ENCODE measurements at places on chromosomes 6 and 20.

DNA sequence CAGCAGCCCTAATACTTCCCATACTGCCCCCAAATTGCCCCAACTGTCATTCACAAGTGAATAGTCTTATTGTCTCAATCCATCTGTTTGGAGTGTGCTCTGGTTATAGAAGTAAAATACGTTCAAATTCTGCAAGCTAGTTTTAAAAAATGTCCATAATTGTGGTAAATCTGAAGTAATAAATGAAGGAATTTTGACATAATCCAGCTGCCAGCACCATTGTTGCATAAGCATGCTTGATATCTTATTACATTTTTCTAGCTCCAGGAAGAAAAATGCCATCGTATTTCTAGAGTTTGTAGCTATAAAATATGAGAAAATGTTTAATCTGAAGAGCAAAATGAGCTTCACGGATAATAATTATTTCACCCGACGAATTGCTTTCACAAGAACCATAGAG is 664.7 kb downstream of the RFPL4B start:
- DNase-seq = no peak

DNA sequence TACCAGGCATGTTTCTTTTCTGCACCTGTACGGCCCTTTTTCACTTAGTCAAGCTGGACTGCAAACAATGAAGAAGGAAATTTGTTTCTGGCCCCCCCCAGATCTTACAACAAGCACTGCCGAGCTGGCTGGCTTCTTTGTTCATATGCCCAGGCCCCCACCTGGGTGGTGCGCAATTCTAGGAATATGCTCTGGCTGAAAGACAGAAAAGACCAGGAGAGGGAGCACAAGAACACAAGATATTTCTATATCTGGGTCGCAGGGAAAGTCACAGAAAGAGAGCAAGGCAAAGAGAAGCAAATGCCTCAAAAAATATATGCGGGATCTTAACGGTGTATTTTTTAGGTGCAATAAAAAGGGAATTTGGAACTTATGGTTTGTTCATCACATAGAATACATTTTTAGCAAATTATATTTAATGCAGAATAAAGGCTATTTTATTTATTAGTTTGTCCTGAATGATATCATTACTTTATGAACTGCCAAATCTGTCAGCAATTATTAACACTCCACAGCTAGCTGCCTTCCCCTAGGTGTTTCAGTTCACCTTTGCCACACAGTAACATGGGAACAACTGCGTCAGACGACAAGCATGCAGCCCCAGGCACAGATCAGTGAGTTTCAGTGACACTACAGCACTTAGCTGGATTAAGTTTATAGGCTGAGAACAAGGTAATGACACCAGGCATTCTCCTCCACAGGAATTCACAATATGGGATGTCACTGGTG is 76.5 kb downstream of the GJA10 start:
- peak; percentile 80 for DNase-seq

DNA sequence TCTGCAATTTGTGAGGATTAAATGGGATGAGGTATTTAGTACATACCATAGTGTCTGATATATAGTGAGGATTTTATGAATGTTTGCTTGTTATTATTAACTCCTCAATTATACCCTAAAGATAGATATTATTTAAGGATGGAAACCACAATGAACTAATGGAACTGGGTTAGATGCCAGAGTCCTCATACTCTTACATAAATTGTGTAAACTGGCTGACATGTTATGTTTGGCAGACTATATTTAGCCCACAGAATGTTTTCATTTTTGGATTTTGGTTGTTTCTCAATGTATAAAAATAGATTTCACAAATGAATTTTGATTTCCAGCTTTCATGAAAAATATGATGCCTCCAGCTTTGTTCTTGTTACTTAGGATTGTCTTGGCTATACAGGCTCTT is 37.6 kb downstream of the HTR1B start:
- DNase-seq = no peak

- DNase-seq = no peak
Observed at GRCh38 chr20:41616228-41616627, 1.9 kb downstream of the CHD6 start.

DNA sequence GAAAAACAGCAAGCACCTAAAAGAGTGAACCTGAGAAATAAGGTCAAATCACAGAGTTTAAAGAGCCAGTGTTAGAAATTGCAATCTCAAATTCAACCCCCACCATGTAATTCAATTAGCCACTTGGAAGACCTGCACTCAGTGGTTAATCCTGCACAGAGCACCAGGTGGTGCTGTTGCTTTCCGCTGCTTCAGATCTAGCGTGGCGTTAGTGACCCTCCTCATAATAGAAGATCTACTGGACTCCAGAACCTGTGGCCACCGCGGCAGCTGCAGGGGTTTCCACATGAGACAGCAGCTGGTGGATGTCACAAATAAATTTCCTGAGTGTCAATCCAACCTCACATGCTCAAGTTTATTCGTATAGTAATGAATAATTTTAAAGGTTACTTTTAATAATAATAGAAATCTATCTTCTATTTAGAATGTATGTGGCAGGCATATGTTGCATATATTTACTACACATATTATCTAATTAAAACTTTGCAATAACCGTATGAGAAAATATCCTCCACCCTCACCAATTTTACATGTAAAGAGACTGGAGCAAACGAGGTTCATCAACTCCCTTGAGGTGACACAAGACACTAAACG is 84.4 kb downstream of the SYNE1 start:
- no peak for DNase-seq

GRCh38 chr20:52054123-52054522 is 137.5 kb downstream of the ZFP64 start:
- no peak for DNase-seq

DNA sequence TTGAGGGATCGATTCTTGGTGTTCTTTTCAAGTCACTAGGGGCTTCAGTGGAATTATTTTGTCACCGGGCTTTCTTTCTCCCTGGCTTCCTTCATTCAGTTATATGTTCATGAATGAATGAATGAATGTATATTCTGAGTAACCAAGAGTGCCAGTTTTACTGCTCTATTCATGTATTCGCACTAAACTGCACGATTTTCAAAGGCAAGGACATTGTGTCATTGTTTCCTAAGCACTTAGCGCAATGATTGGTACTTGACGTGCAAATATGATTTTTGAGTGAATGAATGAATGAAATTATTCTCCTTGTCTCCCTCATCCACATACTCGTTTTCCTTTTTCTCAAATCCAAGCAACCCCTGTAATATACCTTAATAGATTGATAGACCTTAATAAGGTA is 822 bp downstream of the AFG1L start:
- DNase-seq = no peak

- no peak for DNase-seq
Observed at GRCh38 chr20:10558635-10559187, 115.1 kb downstream of the JAG1 start.

DNA sequence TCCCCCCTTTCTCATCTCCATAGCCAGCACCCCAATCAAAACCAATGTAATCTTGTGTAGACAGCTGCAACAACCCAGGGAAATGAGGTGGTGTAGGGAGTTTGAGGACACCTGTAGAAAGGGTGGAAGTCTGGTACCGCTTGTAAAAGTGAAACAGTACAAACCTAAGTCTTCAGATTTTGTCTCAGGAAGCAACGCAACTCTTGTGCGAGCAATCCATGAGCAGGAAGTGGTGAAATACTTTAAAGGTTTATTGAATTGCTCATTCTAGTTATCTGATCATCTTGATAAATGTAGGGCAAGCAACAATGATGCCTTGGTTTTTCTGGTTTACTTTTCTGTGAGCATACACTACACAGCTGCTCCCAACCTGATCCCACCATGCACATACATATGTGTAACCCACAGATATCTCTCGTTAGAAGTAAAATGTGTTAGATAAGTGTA is 71.1 kb upstream of the THEMIS start:
- no peak for DNase-seq

DNA sequence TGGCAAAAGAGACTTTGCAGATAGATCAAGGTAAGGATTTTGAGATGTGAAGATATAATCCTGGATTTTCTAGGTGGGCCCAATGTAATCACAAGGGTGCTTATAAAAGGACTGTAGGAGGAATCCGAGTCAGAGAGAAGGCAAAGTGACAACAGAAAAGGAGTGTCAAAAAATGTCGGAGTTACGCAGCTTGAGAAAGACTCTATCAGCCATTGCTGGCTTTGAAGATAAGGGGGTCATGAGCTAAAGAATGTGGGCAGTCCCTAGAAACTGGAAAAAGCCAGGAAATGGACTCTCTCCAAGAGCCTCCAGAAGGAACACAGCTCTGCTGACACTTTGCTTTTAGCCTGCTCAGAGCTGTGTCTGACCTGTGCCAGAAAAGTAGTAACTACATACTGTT is 8.7 kb upstream of the RWDD1 start:
- DNase-seq = no peak

GRCh38 chr6:45479834-45480751 is 102.4 kb upstream of the SUPT3H start:
- no peak for DNase-seq

DNA sequence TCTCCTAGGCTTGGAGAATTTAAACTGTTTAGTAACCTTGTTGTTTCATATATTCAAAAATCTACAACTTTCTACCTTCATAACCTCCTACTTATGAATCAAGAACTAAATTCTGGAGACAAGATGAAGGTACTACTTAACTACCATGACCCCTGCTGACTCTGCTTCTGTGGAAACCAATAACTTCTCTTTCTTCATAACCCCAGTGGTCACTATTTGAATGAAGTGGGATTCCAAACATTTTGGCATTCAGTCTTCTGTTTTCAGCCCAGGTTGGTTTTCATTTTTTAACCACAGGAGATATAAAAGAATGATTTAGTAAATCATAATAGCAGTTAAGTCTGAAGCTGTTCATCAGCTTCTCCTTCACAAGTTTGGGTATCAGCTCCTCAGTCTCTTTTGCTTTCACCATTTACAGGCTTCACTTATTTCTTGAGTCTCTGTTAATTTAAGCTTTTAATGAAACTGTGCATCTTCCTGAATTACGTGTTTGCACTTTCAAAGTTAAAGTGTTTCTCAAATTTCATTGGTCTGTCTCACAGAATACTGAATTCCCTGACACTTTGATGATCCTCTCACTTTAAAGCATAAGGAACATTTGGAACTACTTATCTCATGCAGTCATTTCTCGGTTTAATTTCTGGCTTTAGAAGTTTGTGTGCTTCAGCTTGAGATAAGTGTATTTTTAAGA is 9.5 kb downstream of the SENP6 start:
- DNase-seq = no peak

DNA sequence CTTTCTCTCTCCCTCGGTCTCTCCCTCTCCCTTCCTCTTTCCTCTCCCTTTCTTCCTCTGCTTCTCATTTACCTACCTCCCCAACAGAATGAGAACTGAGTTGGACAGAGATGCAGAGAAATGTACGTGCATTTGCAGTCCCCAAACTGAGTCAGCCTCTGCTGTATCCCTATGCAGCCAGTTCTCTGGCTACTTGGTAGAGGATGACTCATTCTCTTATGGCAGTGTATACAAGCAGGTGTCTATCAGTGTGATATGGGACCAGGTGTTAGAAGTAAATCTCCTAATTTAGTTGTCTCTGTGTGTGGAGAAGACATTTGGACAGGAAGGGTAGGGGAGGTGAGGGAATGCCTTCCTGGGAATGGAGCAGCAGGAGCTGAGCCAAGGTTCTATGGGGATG is 470.8 kb downstream of the CD109 start:
- DNase-seq = no peak

- no peak for DNase-seq
Observed at GRCh38 chr6:56289721-56290120, 42.3 kb upstream of the COL21A1 start.

DNA sequence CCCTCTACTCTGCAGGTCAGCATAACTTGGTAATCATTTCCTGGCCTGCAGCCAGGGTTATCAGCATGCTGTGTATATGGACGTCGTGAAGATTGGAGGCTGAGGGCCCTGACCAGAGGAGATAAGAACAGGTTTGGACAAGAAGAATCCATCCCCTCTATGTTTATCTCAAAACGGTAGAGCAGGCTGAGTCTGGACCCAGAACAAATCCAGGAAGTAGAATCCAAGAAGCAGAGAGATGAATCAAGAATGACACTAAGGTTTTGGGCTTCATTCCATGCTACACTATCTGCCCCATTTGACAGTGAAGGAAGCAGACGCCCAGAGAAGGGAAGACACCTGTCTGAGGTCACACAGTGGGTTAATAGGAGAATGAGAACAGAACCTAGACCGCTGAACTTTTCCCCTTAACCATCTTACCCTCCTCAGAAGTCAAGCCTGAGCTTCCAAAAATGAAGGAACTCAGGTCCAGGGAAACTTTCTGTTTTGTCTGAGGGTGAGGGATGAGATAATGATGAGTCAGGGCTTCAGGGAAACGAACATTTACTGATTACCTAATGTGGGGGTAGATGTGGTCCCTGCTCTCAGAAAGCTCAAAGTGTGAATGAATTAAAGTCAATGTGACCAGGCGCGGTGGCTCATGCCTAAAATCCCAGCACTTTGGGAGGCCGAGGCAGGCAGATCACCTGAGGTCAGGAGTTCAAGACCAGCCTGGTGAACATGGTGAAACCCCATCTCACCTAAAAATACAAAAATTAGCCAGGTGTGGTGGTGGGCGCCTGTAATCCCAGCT is 9.4 kb upstream of the COMMD7 start:
- no peak for DNase-seq

GRCh38 chr20:11158146-11158545 is 484.3 kb upstream of the JAG1 start:
- no peak for DNase-seq

DNA sequence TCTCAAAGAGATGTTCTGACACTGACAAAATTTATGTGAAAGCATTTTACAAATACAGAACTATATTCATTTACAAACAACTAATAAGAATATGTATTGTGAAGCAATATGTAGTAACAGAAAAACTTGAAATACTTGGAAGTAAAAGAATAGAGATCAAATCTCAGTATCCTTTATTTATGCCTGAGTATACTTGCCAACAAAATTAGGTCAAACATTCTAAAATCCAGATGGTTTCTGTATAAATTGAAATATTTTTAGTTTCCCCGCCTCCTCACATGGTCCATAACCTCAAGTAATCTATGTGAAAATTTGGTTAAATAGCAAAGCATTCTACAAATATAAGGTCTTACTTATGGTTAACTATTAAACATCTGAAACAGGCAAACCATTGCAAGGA is 545.4 kb downstream of the EYS start:
- no peak for DNase-seq

GRCh38 chr6:157996918-157997702 is 15.4 kb downstream of the SYNJ2 start:
- no peak for DNase-seq

DNA sequence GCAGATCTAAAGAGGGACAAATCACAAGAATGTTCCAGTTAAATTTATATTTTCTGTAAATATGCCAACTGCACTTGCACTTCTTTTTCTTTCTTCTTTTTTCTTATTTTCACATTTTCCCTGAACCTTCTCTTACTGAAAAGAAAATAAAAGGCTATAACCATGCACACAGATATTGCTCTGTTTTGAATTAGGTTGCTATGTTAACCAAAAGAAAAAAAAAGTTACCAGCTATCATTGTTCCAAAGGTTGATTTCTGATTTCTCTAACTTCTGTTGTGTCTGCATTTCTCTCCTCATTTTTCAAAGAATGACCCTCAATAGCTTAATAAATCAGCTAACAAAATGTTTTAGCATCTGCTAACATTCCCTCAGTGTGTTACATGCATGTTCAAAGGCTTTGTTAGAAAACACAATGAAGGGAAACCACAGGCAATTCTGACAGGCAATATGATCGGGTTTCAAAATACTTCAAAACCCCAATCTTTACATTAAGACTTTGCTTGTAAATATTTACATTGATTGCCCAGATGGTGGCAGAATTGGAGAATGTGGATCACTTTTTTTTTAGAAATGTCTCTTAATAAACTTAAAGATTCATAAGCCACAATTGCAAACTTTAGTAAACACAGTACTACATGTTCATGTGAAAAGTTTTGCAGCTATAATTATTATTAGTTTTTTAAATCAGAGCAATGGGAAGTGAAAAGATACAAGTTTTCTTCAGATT is 928.3 kb upstream of the FLRT3 start:
- DNase-seq = no peak

Data from NCI-H2227 treated with DMSO at 0.1 percent for 48 hours (cell line).